ENCODE measurements at places on chromosomes 2 and 18.

DNA sequence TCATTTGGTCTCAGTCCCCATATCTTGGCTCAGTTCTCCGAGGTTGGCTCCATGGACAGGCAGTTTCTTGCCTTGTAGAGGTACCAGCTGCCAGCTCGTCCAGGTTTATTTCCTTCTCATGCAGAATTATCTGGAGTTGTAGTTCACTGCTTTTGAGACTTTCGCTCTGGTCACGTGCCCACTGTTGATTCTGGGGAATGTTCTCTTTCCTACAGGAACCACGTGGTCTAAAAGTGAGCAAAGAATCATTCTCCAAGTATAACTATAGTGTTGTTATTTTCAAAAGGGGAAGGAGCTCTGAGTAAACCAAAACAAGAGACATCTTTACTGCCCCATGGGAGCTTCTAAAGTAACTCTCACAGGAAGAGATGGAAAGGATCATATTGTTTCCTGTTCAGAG is 41.2 kb upstream of the RAB27B start:
- no peak for DNase-seq

DNA sequence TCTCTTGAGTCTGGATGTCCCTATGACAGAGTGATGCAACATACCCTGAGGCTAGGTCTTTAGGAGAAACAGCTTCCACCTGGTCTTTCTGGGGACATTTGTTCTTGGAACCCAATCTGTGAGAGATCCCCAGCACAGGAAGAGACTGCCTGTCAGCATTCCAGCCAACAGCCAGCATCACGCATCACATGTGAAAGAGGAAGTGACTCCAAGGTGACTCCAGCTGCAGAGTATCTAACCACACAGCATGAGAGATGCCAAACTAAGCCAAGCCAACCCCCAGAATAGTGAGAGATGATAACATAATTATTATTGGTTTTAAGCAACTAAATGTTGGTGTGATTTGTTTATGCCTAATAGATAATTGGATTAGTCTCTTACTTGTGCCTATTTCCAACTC is 35.7 kb downstream of the C18orf63 start:
- no peak for DNase-seq

- DNase-seq: no peak
Observed at GRCh38 chr2:88472811-88473210, 20.3 kb upstream of the FOXI3 start.

DNA sequence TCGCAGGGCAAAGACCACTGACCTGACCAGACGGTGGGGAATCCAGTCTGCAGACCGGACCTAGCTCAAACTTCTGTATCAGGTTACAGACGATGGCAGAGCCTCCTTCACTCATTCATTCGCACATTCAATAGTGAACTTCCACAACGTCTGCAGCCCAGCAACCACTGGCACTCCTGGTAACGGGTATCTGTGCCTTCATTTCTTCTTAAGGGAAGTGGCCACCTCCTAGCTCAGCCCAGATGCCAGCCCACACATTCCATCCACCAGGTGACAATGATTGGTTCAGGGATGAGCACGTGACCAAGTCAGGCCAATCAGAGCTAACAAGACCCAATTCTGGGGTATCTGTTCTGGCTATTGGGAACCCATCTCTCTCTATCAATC is 15.9 kb upstream of the ARMC9 start:
- no peak for DNase-seq

DNA sequence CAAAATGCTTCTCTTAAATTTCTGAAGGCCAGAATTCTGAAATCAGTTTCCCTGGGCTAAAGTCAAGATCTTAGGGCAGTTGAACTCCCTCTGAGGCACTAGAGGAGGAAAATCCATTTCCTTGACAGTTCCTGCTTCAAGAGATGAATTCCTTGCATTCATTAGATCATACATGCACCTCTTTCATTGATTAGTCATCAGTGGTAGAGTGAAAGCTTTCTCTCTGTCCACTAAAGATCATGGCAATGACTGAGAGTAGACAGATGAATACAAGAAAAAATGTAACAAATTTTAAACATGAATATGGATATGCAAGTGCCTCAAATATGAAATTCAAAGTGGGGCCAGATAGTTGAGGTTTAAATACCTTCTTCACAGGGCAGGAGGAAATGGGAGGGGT is 693.4 kb upstream of the TMEFF2 start:
- DNase-seq: no peak

- DNase-seq: no peak
Observed at GRCh38 chr2:100870652-100871531, 51.0 kb downstream of the NPAS2 start.

GRCh38 chr2:152375174-152375573 is 40.2 kb downstream of the FMNL2 start:
- no peak for DNase-seq

GRCh38 chr2:128365217-128365905 is 46.7 kb upstream of the HS6ST1 start:
- DNase-seq: no peak

DNA sequence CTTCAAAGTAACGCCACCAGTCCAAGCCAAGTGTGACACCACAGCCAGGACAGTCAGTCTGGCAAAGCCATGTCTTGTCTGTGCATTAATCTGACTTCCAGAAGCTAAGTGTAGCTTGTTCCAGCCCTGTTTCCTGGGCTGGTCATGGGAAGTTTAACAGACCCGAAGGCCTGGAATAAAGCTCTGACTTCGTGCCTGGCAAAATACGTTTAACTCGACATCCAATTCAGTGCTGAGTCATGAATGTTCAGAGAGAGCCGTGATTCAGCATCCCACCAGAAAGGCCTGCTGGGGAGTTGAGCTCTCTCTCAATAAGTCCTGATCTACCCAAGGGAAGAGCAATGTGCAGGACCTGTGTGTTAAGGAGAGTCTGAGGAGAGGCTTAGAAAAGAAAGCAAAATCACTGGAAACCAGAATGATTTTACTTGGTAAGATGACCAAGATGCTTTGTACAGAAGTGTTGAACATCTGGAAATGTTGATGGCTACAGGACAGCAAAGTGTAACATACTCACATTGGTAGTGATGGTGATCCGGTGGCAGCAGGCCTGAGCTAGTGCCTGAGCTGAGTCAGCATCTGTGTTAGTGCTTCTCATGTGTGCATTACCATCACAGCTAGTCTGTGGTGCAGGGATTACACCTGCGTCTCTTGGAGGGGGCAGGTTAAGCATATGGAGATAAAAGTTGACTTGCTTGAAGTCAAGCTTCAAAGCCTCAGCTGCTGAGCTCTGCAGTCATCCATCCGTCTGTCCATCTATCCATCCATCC is 743.7 kb upstream of the HS6ST1 start:
- no peak for DNase-seq

- DNase-seq: no peak
Observed at GRCh38 chr18:62784966-62785413, 69.6 kb downstream of the PHLPP1 start.
